ENCODE measurements at places on chromosomes 5 and 9.

DNA sequence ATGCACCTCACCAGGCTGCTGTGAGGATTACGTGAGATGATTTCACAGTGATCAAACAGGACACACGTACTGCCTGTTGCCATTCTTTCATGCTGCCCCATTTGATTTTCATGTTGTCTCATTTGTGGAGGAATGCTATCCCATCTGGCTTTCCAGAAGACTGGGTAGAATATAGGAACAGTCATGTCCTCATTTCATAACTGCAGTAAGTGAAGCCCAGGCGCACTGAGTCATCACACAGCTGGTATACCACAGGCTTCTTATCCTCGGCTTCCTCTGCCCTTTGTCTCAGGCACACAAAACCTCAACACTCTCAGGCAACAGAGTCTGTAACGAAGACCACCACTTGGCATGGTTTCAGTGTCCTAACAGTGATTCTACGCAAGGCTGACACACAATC is 62.3 kb downstream of the LHFPL2 start:
- DNase-seq: no peak

GRCh38 chr9:84996029-84996428 is 326.5 kb downstream of the NTRK2 start:
- DNase-seq: no peak

GRCh38 chr5:131384173-131384572 is 120.3 kb downstream of the CDC42SE2 start:
- no peak for DNase-seq

GRCh38 chr5:124252747-124253146 is 493.7 kb downstream of the ZNF608 start:
- no peak for DNase-seq

DNA sequence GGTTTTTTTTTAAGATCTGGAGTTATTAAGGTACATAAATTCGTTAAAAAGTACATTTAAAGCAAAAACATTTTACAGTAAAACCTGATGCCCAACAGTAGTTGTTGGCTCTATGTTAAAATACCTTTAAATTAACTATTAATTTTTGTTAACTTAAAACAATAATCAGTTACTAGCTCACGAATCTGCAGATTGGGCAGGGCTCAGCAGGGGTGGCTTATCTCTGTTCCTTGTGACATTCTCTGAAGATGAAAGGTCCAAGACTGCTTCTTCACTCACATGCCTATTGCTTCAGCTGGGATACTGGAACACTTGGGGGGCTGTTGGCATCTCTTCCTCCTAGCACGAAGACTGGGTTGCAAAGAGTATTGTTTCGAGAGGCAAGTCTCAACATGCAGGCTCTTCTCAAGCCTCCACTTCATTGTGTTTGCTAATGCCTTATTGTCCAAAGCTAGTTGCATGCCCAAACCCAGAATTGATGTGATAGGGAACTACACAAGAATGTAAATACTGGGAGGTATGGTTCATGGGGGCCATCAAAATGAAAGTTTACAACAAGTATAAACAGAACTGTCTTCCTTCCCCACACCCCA is 46.6 kb downstream of the MAP3K1 start:
- DNase-seq: no peak

DNA sequence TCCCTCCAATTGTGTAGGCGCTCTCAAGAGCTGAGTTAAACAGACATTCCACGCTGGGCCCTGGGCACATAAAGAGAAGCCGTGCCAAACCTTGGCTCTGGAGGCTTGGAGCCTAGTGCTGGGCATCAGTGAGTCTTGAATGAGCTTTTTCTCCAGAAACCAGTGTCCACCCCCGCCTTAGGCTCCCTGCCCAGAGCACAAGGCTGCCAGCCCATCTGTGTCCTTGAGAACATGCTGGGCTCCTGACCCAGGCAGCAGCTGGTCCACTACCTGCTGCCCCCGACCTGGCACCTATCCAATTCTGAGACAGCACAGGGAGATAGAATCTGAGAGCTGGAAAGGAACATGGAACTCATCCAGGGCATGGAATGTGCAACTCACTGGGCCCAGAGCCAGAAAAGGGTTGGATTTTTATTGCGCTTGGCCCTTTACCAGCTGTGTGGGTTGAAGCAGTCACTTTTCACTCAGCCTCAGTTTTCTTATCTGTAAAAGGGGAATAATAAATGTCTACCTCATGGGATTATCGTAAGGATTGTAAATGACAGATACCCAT is 92.4 kb upstream of the CPLX2 start:
- peak; percentile 29 for DNase-seq

GRCh38 chr5:135814316-135814715 is 20.1 kb upstream of the SLC25A48 start:
- no peak for DNase-seq

GRCh38 chr5:179342577-179342976 is 2.7 kb downstream of the ADAMTS2 start:
- DNase-seq: no peak

GRCh38 chr9:87783180-87783579 is 57.3 kb downstream of the CTSL start:
- DNase-seq: no peak

- DNase-seq: no peak
These were observed 20.9 kb upstream of the SYNPO start for GRCh38 chr5:150619359-150620230.

DNA sequence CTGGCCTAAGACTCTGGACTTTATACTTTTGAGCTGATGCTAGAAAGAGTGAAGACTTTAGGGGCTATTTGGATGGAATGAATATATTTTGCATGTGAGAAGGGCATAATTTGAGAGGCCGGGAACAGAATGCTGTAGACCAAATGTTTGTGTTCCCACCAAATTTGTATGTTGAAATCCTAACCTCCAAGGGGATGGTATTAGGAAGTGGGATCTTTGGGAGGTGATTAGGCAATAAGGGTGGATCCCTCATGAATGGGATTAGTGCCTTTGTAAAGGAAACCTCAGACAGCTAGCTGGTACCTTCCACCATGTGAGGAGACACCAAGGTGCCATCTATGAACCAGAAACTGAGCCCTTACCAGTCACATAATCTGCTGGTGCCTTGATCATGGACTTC is 165.1 kb upstream of the S1PR3 start:
- no peak for DNase-seq

DNA sequence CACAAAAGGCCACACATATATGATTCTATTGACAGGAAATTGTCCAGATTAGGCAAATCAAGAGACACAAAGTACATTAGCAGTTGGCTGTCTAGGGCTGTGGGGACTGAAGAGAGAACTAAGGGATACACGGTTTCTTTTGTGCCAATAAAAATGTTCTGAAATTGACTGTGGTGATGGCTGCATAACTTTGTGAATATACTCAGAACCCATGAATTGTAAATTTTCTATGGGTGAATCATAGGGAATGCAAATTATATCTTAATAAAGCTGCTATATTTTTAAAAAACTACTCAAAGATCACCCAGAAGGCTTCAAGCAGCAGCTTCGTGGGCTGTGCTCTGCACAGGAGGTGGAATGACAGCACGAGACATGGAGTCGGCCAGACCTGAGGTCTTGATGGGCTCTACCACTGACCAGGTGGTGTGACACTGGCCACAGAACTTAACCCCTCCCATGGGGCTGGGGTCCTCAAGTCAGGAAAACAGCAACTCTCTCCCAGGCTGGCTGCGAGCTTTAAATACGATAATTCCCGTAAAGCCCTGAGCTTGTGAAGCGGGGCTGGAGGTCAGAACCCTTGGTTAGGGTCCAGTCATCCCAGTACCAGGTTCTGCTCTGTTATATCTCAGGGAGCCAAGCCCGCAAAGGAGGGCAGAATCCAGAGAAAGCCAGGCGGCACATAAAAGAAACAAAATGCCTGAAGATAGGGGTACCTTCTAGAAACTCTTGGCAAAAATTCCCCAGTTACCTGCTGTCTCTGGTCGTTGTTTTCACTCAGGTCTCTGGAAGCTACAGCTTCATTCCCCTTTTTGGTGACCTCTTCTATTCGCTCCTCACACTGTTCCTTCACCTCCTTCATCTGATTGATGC is 59.1 kb downstream of the GOLM1 start:
- DNase-seq: no peak

GRCh38 chr9:114163517-114163951 is 8.2 kb downstream of the COL27A1 start:
- no peak for DNase-seq

DNA sequence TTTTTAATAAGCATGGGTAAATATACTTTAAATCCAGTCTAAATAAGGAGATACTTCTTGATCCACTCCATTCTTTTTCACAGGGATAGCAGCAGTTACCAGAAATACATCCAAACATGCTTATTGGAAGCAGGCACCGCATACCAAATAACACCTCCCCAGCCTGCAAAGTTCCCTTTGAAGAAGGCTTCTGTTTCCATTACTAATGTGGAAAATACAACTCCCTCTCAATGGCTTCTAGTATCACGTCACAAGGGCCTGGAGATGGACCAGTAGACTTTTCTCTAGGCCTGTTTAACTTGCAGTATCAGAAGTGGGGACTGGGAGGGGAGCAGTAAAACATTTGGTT is 20.8 kb downstream of the TMEM245 start:
- DNase-seq: no peak

DNA sequence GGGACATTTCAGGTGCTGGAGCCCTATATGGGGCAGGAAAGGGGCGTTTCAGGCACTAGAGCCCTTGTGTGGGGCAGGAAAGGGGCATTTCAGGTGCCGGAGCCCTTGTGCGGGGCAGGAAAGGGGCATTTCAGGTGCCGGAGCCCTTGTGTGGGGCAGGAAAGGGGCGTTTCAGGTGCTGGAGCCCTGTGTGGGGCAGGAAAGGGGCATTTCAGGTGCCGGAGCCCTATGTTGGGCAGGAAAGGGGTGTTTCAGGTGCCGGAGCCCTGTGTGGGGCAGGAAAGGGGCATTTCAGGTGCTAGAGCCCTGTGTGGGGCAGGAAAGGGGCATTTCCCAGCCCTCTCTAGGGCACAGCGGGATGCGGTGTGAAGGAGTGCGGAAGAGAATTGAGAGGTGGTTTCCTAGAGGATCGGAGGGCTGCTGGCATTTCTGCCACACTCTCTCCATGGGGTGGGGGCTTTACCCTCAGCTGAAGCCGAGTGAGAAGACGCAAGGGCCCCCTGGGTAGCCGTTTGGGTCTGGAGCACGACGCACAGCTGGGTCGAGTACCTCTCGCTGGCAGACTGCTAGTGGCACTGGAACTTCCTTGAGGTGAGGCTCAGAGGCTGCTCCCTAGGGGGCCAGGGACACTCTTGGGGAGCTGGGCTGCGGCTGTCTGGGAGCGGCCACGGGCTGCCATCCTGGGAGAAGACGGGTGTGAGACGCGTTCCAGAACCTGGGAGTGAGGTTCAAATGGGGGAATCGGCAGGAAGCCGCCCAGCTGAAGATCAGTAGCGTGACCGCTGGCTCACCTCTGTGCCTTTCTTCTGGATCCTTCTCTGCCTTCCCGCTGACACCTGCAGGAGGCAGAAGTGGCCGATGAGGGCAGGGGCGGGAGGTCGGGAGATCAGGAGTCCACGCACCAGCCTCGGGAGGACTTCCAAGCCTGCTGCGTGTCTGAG is 122.6 kb upstream of the IRX4 start:
- DNase-seq: no peak

DNA sequence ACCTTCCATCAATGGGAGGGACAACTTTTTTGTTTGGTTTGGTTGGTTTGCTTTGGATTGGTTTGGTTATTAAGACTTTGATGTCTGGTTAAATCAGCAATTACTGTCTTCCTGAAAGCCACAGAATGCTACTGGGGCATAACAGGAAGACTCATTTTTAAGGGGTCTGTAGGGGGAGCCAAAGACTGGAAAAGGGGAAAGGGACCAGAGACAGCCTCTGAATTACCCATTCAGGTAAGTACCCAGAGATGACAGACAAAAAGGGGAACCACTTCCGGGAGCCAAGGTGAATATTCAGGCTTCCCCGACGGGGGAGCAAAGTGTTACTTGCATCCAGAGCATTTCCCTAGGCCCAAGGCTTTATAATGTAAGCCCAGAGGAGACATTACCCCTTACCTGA is 4.6 kb upstream of the FEM1C start:
- DNase-seq: no peak

- no peak for DNase-seq
These were observed 298.6 kb downstream of the DIRAS2 start for GRCh38 chr9:90343991-90344390.

GRCh38 chr5:108505608-108506007 is 123.7 kb upstream of the FBXL17 start:
- DNase-seq: no peak

GRCh38 chr5:72233835-72234234 is 86.2 kb downstream of the MRPS27 start:
- no peak for DNase-seq

- DNase-seq: no peak
These were observed 206.9 kb downstream of the GABBR2 start for GRCh38 chr9:98501819-98502218.

DNA sequence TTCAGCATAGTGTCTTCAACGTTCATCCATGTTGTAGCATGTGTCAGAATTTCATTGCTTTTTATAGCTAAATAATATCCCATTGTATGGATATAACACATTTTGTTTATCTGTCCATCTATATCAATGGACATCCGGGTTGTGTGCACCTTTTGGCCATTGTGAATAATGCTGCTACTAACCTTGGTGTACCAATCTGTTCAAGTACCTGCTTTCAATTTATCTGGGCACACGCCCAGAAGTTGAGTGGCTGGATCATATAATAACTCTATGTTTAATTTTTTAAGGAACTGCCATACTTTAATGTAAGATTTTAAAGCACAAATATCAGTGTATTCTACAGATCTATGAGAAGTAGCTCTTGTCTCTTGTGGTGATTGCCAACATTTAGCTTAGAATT is 43.5 kb downstream of the SCAI start:
- DNase-seq: no peak

DNA sequence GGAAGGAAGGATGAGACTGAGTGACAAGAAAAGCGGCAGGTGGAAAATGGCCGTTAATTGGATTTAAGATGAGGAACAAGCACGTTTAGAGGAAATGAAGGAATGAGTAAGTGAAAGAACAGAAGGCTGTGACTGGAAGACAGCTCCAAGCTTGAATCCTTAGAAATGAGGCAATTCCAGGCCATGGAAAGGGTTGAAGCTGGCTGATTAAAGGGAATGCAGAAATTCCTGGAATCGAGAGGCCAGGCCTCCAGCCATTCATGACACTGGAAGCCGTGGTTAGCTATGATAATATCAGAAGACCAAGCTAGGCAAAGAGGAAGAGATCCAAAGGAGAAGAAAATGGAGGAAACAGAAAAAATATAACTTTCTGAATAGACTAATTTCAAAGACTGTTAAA is 84.2 kb downstream of the ARL15 start:
- DNase-seq: no peak

GRCh38 chr9:96158147-96158546 is 143.8 kb downstream of the HSD17B3 start:
- DNase-seq: no peak

- DNase-seq: no peak
These were observed 71.7 kb upstream of the TBCA start for GRCh38 chr5:77847814-77848290.

GRCh38 chr5:113133211-113133975 is 156.8 kb downstream of the DCP2 start:
- DNase-seq: no peak

- no peak for DNase-seq
These were observed 3.3 kb upstream of the SLC6A3 start for GRCh38 chr5:1448511-1449011.

- no peak for DNase-seq
These were observed 545 bp downstream of the HMGCS1 start for GRCh38 chr5:43312699-43313034.

Measured in NCI-H524 treated with DMSO at 0.1 percent for 48 hours (cell line).